ENCODE measurements at places on chromosomes 2 and 18. TPM values are rescaled to one million over a fixed set of nuclear protein-coding genes. Genes with fewer than 3 reads are reported as not detected.

DNA sequence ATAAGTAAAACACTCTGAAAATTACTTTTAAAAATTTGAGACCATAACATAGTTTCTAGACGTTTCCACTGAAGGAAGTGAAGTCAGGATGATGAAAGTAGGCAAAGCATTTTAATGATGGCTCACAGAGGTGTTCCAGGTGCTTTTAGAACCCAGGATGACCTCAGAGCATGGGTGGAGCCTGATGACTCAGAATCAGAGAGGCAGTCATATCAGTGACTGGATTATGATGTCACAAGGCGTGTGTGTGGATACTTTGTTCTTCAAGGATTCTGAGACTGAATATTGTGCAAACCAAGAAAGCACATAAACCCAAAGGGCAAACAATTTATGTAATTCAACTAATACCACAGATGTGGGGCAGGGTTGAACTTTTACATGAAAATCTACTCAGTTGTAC, 208.0 kb upstream of the FBXO11 start:
- no peak for DNase-seq
- no peak overlapping the region for H3K27ac ChIP-seq
- no peaks in the 10 kb centered on the region for H3K27me3 ChIP-seq
- H3K36me3 ChIP-seq, result no peaks in the 10 kb centered on the region
- H3K4me3 ChIP-seq, result no peak overlapping the region

- no peaks in the 10 kb centered on the region for H3K27me3 ChIP-seq
- no peaks in the 10 kb centered on the region for H3K36me3 ChIP-seq
- peak; percentile 93 for DNase-seq
- H3K4me1 ChIP-seq, result peaks cover 17% of the 10 kb centered on the region
Observed at GRCh38 chr18:63138436-63139340, 180.9 kb downstream of the BCL2 start.

GRCh38 chr2:39772086-39772811, 6.8 kb downstream of the THUMPD2 start:
- H3K27ac ChIP-seq, result peak overlapping the region; percentile 30
- DNase-seq, result peak; percentile 37
- peak overlapping the region; percentile 22 for H3K4me3 ChIP-seq
- H3K4me1 ChIP-seq, result peaks cover 20% of the 10 kb centered on the region

GRCh38 chr2:113054066-113054465, 1.4 kb upstream of the IL36B start:
- no peak overlapping the region for H3K27ac ChIP-seq
- no peaks in the 10 kb centered on the region for H3K27me3 ChIP-seq
- no peak for DNase-seq
- no peaks in the 10 kb centered on the region for H3K4me1 ChIP-seq
- no peak overlapping the region for H3K4me3 ChIP-seq

GRCh38 chr2:46580416-46580815, 101.1 kb downstream of the TMEM247 start:
- peaks cover 3% of the 10 kb centered on the region for H3K36me3 ChIP-seq
- H3K4me1 ChIP-seq, result peaks cover 9% of the 10 kb centered on the region
- H3K27ac ChIP-seq, result no peak overlapping the region
- no peak overlapping the region for H3K4me3 ChIP-seq

The SLC19A3 gene
- 9.1 TPM for total RNA-seq

- H3K27me3 ChIP-seq, result no peaks in the 10 kb centered on the region
- peaks cover 13% of the 10 kb centered on the region for H3K4me1 ChIP-seq
- no peak overlapping the region for H3K4me3 ChIP-seq
- H3K27ac ChIP-seq, result no peak overlapping the region
- no peak for DNase-seq
Observed at GRCh38 chr2:196101325-196101991, 32.8 kb upstream of the DNAH7 start.

The AP1S3 gene
- 25.5 TPM for total RNA-seq

- H3K4me1 ChIP-seq, result peaks cover 56% of the 10 kb centered on the region
- H3K36me3 ChIP-seq, result no peaks in the 10 kb centered on the region
- no peak for DNase-seq
- no peak overlapping the region for H3K4me3 ChIP-seq
Observed at GRCh38 chr2:168466190-168466737, 10.2 kb downstream of the CERS6 start.

- H3K4me3 ChIP-seq, result no peak overlapping the region
- H3K27me3 ChIP-seq, result no peaks in the 10 kb centered on the region
- H3K4me1 ChIP-seq, result no peaks in the 10 kb centered on the region
- DNase-seq, result no peak
- no peak overlapping the region for H3K27ac ChIP-seq
Observed at GRCh38 chr2:69465513-69466456, 28.6 kb upstream of the NFU1 start.

DNA sequence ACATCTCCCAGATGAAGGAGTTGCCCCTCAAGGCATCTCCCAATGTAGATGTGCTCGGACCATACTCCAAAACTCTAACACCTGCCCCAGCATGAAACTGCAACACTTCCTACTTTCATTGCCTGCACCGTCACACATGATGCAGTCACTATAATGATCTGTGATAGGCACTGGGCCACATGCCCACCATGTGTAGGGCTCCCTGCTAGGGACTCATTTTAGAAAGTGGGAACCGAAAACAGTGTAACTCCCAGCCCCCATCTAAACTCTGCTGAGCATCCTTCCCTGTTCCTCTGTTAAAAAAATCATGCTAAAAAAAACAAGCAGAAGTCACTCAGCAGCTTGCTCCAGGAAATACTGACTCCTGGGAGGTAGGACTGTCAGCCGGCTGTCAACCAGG, 496.1 kb upstream of the RAB6C start:
- no peaks in the 10 kb centered on the region for H3K27me3 ChIP-seq
- H3K27ac ChIP-seq, result no peak overlapping the region
- DNase-seq, result no peak
- H3K36me3 ChIP-seq, result no peaks in the 10 kb centered on the region

The ZCCHC2 gene
- total RNA-seq, result 14.4 TPM

Data from GM23338 (cell line).